Sigmoid colon (tissue), 7 donors: ENCODE measurements at places on chromosomes 13 and 19.
A peak's percentile ranks its signal among the peaks of the same experiment; 100 is the strongest.

DNA sequence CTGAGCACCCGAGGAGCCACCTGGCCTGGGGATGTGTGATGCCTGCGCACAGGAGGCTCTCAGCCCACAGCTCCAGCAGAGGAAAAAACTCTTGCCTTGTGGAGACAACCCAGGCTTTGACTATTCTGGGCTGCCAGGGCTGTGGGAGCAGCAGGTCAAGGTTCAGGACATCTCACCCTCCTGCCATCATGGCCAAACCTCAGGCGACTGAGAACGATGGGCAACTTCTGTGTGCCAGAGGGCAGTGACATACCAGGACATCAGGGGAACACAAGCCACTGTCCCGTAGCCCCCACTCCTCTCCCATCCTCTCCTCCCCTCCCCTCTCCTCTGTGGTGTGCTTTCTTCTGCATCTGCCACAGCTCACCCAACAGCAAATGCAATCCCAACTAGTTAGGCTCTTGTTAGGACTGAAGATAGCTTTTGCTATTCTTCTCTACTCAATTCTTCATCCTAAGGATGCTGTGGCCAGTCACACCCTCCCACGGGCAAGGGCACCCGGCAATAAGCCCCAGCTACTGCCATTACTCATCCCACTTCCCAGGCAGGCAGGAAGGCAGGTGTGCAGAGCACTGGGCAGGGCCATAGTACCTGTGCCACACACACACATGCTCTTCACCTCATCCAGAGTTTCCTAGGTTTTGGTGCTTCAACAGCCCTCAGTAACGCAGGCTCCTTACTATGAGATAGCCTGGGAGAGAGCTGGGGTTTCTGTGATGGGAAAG is 16.8 kb downstream of the ELL start:
- no peak for DNase-seq

- DNase-seq = peak; percentile 13
These were observed 55.9 kb upstream of the LATS2 start for GRCh38 chr13:21117104-21117809.

DNA sequence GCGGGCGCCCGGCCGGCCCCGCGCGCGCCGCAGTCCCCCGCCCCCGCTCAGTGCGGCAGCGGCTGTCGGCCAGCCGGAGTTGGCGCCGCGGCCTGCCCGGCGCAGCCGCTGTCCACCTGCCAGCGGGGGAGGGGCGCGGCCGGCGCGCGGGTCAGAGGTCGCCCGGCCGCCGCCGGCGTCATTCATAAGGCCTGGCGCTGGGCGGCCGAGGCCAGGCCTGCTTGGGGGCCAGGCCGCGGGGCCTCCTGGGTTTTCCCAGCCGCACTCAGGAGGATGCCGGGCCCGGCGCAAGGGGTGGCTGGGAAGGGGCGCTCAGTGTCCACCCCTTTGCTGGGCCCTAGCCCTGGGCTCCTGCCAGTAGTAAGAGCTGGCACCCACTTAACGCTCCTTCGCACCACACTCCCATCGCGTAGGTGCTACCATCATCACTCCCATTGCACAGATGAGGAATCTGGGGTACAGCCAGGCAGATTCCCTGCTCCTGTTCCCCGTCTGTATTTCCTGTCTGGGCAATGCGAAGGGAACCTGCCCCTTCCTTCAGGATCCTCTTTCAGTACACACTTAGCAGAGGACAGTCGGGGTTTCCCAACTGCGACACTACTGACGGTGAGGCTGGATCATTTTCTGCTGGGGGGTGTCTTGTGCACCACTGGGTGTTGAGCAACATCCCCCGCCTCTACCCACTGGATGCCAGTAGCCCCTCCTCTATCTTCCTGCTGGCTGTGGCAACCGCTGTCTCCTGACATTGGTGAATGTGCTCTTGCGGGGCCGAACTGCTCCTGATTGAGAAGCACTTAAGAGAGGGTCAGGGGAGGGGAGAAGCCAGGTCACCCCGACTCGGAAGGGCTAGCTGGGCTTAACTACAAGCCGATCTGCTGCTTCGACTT is 846 bp upstream of the PRKACA start:
- DNase-seq = peak; percentile 97

DNA sequence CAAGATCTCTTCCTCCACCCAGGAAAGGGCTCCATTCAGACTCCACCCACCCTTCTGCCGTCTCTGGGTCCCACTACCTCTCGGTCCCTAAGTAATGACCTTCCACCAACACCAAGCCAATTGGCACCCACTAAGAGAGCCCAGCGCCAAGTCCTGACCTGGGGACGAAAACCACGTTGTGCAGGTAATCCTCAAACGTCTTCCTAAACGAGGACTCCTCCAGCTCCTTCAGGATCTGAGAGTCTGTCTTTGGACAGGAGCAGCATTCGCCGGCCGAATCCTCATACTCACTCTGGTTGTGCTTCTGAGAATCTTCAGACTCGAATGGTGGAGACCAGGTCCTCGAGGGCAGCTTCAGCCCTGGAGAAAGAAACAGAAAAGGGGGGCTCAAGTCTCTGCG is 83.1 kb downstream of the ZNF557 start:
- DNase-seq = peak; percentile 48

- DNase-seq = peak; percentile 44
These were observed 2.9 kb downstream of the FFAR1 start for GRCh38 chr19:35350591-35350990.
